ENCODE measurements at places on chromosomes 16 and 17.

- DNase-seq = no peak
These were observed 27.9 kb upstream of the NACA2 start for GRCh38 chr17:61618950-61619349.

- DNase-seq = no peak
These were observed 101.9 kb downstream of the COPRS start for GRCh38 chr17:31757097-31757496.

GRCh38 chr17:43581130-43581529 is 35.0 kb upstream of the ETV4 start:
- no peak for DNase-seq

DNA sequence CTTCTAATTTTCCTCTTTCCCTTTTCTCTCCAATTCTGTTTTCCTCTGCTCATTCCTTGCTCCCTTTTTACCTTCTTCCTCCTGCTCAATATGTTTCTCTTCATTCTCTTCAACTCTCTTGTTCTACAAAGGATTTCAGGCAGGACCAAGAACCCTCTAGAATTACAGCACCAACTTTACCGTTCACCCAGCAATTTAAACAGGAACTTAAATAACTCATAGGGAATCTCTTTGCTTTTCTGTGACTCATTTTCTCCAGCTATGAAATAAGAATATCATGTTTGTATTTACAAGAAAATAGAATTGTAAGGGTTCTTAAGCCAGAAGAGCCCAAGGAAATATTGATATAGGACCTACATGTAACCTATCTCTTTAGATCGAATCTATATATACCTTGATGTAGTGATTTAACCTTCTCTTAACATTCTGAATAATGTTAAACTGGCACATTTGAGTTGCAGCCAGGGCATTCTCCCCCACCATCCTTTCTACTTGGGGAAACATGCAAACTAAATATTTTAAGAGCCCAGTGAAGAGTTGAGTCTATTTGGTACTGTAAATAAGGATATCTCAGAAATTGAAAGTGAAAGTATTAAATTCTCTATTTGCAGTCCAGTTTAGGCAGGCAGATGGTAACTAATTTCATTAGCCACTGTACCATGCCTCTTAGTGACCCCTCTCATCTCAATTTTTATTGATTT is 137.0 kb downstream of the ANKFN1 start:
- DNase-seq = no peak

DNA sequence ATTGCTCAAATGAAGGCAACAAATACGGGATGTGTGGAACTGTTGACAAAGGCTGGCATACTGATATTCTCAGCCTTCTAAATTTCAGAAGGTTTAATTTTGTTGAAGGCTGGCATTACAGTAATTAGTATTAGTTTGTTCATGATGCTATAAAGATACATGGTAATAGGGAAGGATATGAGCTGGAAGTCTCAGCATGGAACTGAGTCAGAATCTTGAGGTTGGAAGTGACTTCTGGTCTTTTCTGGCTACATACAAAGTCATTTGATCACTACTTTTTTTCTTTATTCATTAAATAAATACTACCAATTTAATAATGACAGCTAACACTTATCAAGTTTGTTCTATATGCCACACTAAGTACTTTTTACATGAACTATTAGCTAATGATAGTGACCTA is 22.6 kb downstream of the RABEP1 start:
- no peak for DNase-seq

DNA sequence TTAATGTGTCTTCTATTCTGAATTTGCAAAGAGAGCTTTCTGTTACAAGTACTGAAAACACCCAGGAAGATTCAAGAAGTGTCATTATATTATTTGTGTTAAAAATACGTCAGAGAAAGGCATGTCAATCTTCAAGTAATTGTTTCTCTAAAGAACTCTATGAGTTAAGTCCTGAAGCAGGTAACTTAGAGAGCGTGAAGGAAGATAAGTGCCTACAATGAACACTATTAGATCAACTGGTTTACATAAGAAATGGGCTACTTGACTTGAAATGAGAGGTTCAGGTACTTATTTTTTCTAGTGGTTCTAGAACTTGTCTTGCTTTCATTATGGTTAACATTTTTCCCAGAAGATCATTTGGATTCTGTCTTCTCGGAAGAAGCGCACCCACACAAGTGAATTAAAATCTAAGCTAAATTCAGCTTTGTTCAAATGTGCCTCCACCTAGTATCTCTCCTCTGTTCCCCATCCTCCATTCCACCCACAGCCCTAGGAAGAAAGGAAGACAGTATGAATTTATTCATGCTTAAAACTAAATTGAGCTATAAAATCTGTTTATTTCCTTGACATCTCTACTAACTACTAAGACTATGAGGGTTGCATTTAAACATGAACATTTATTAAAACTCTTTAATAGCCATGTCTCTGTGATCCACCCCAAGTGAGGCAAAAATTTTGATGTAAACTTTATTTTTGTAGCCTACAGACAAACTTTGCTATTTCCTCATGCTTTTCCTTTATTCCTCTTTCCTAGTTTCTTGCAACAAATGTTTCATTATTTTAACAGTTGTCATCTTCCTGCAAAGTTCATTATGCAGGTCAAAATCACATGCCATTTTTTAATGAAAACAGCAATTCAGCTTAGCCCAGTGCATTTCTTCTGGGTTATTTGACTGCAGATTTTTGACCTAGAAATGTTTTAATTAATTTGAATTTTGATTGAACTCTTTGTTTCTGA is 206.8 kb downstream of the KCNJ2 start:
- DNase-seq = no peak

- DNase-seq = no peak
These were observed 24.6 kb upstream of the FAAP100 start for GRCh38 chr17:81576621-81577277.

Data from NAMALWA (cell line).